K562 (cell line): ENCODE measurements at places on chromosomes 5 and 9. TPM values are rescaled to one million over a fixed set of nuclear protein-coding genes. Genes with fewer than 3 reads are reported as not detected.

DNA sequence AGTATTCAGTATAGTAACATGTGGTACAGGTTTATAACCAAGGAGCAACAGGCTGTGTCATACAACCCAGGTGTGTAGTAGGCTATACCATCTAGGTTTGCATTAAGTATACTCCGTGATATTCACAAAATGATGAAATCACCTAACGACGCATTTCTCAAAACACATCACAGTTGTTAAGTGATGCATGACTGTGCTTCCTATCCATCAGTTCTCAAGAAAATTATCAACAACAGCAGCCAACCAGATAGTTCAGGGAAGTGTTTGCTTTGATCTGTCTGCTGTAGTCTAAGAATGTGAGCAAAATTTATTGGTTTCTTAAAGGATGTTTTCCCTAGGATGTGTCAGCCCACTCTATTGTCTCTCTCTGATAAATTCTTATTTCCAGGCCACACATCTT is 7.4 kb downstream of the ZBTB26 start:
- H3K27ac ChIP-seq: no peak overlapping the region
- H3K36me3 ChIP-seq: peaks cover 22% of the 10 kb centered on the region; the same call in 1 of the 3 replicates
- no peak for DNase-seq
- no peak overlapping the region for H3K4me3 ChIP-seq
- H3K4me1 ChIP-seq: no peaks in the 10 kb centered on the region

GRCh38 chr9:110015759-110016158 is 192.2 kb downstream of the C9orf152 start:
- no peaks in the 10 kb centered on the region for H3K27me3 ChIP-seq
- H3K4me3 ChIP-seq: no peak overlapping the region
- H3K4me1 ChIP-seq: no peaks in the 10 kb centered on the region

GRCh38 chr9:94680621-94681020 is 41.3 kb upstream of the FBP1 start:
- H3K4me3 ChIP-seq: no peak overlapping the region
- peaks cover 33% of the 10 kb centered on the region for H3K27me3 ChIP-seq
- H3K4me1 ChIP-seq: no peaks in the 10 kb centered on the region
- no peak for DNase-seq
- H3K27ac ChIP-seq: no peak overlapping the region
- H3K36me3 ChIP-seq: no peaks in the 10 kb centered on the region

DNA sequence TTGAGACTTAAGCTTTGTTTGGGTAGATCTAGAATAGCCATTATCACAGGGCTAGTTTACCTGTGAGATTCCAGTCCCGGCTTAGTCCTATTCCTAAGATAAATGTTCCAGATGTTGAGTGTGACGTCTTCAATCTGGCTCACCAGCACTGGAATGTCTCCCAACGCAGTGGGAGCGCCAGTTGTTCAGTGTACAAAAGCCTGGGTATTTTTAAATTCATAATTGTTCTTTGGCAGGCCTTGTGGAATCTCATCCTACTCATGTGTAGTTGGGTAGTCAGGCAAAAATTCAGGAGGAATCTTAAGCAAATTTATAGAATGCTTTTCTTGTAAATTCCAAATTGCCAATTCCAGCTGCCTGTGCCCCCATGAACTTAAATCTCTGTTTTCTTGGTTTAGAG is 272.6 kb upstream of the KCNN2 start:
- H3K27ac ChIP-seq: no peak overlapping the region
- H3K36me3 ChIP-seq: no peaks in the 10 kb centered on the region
- no peaks in the 10 kb centered on the region for H3K4me1 ChIP-seq
- no peak for DNase-seq
- H3K4me3 ChIP-seq: no peak overlapping the region

Gene ESM1
- total RNA-seq: not detected in 2 replicates

DNA sequence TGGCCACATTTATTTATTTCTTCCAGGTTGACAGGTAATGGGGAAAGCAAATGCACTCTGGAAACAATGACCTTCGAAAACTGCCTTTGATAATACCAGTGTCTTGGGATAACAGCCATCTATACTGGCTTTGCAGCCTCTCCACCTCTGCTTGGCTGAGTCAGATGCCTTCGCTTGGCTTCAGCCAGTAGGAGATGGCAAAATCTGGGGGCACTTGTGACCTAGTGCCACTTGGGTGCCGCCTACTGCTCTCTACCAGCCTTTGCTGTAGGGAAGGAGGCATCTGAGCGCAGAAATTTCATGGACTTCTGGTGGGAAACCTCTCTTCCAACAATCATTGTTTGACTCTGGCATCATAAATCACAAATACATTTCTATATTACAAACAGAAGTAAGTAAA is 21.8 kb downstream of the FYB1 start:
- peaks cover 29% of the 10 kb centered on the region; the same call in 1 of the 2 replicates for H3K4me1 ChIP-seq
- H3K27ac ChIP-seq: peak overlapping the region; percentile 20; the same call in 2 of the 3 replicates
- H3K36me3 ChIP-seq: no peaks in the 10 kb centered on the region
- H3K27me3 ChIP-seq: no peaks in the 10 kb centered on the region

Gene OLFM1
- not detected in 2 replicates for total RNA-seq

- no peaks in the 10 kb centered on the region for H3K4me1 ChIP-seq
- DNase-seq: no peak
- H3K36me3 ChIP-seq: no peaks in the 10 kb centered on the region
- H3K27ac ChIP-seq: no peak overlapping the region
- H3K4me3 ChIP-seq: no peak overlapping the region
Observed at GRCh38 chr5:143955141-143955540, 143.2 kb downstream of the HMHB1 start.

- H3K36me3 ChIP-seq: peaks cover 3% of the 10 kb centered on the region; the same call in 1 of the 3 replicates
Observed at GRCh38 chr9:105608721-105609598, 51.0 kb downstream of the FKTN start.

Gene CDH9
- total RNA-seq: not detected in 2 replicates

GRCh38 chr9:91196103-91196950 is 165.4 kb downstream of the AUH start:
- no peaks in the 10 kb centered on the region for H3K27me3 ChIP-seq
- DNase-seq: no peak
- H3K36me3 ChIP-seq: peaks cover 2% of the 10 kb centered on the region; the same call in 1 of the 3 replicates
- H3K27ac ChIP-seq: peak overlapping the region; percentile 77
- H3K4me1 ChIP-seq: peaks cover 34% of the 10 kb centered on the region

Gene KIAA0825
- total RNA-seq: 0.16 and 0.18 TPM in 2 replicates

- H3K27ac ChIP-seq: no peak overlapping the region
- DNase-seq: no peak
- H3K4me1 ChIP-seq: no peaks in the 10 kb centered on the region
- H3K27me3 ChIP-seq: no peaks in the 10 kb centered on the region
- H3K36me3 ChIP-seq: peaks cover 18% of the 10 kb centered on the region; the same call in 1 of the 3 replicates
Observed at GRCh38 chr9:93674580-93675335, 98.4 kb downstream of the PHF2 start.

Gene PCDHB15
- 0.07 TPM in 1 of 2 replicates, not detected in the other for total RNA-seq

Gene CCDC112
- 5.6 and 6.2 TPM in 2 replicates for total RNA-seq

DNA sequence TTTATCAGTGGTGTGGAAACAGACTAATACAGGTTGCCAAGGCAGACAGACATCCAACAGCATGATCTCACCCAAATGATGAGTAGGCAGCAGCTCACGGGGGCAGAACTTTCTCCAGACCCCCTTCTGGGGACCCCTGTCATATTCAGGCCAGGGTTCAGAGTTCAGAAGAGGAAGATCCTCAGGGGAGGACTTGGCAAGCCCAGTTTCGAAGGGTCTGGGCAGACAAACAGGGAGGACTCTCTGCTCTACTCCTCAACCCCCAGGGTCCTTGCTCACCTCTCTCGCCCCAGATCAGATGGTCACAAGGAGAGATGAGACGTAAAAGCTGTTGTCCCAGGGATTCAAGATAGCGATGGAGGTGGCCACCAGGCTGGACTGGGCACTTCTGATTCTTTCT is 215.1 kb upstream of the MVB12B start:
- H3K36me3 ChIP-seq: no peaks in the 10 kb centered on the region
- no peaks in the 10 kb centered on the region for H3K4me1 ChIP-seq
- no peak overlapping the region for H3K4me3 ChIP-seq

Gene BTNL3
- total RNA-seq: not detected in 2 replicates

DNA sequence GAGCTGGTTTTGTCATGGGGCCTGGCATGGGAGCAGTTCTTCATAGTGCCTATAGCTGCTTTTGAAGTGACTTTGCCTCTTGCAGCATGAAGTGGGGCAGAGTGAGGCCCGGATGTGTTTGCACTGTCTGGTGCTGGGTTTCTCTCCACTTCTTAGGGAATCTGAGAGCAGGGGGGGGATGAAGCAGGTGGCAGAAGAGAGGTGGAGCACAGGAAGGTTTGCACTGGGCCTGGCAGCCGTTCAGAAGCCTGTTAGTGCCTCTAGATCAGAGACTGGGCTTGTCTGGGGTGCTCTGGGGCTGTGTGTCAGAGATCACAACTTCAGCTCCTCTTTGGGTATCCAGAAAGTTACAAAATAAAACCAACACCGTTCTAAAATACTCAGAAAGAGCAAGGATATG is 18.4 kb downstream of the USP20 start:
- H3K27me3 ChIP-seq: no peaks in the 10 kb centered on the region
- no peak overlapping the region for H3K4me3 ChIP-seq
- DNase-seq: no peak
- peaks cover 91% of the 10 kb centered on the region for H3K36me3 ChIP-seq
- H3K4me1 ChIP-seq: peaks cover 27% of the 10 kb centered on the region

- no peak overlapping the region for H3K27ac ChIP-seq
- peaks cover 27% of the 10 kb centered on the region; the same call in 2 of the 3 replicates for H3K36me3 ChIP-seq
- no peak overlapping the region for H3K4me3 ChIP-seq
- DNase-seq: no peak
- H3K4me1 ChIP-seq: no peaks in the 10 kb centered on the region
Observed at GRCh38 chr5:264338-264737, 7.1 kb upstream of the PDCD6 start.

- H3K4me3 ChIP-seq: no peak overlapping the region
- H3K36me3 ChIP-seq: no peaks in the 10 kb centered on the region
- DNase-seq: no peak
- peaks cover 35% of the 10 kb centered on the region for H3K4me1 ChIP-seq
- no peaks in the 10 kb centered on the region for H3K27me3 ChIP-seq
Observed at GRCh38 chr5:124630767-124631704, 115.4 kb downstream of the ZNF608 start.

Gene TMOD1
- total RNA-seq: 29.3 and 34.7 TPM in 2 replicates

GRCh38 chr5:134982230-134982629 is 14.5 kb downstream of the CATSPER3 start:
- DNase-seq: no peak
- H3K4me3 ChIP-seq: no peak overlapping the region
- no peak overlapping the region for H3K27ac ChIP-seq

DNA sequence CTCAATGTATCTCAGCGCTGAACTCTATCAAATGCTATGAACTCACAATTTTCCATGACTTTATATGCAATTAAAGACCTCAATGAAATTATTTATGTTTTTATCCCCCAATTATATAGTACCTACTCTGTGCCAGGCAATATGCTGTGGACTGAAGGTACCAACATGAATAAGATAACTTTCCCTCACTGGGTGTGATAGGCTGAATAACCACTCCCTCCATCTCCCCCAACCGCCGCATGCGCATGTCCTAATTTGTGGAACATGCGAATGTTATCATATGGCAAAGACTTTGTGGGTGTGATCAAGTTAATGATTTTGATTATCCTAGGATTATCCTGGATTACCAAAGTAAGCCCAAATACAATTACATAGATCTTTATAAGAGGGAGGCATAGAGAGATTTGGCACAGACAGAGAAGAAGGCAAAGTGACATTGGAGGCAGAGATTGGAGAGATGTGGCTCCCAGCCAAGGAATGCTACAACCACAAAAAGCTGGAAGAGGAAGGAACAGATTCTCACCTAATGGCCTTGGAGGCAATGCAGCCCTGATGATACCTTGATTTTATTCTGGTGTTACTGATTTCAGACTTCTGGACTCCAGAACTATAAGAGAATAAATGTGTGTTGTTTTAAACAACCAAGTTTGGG is 149.1 kb upstream of the VCAN start:
- H3K27me3 ChIP-seq: no peaks in the 10 kb centered on the region
- DNase-seq: no peak
- no peak overlapping the region for H3K27ac ChIP-seq

Gene OGN
- total RNA-seq: 0.07 and 0.16 TPM in 2 replicates

GRCh38 chr9:72480921-72481320 is 40.5 kb upstream of the TMC1 start:
- H3K27ac ChIP-seq: no peak overlapping the region
- DNase-seq: no peak
- H3K36me3 ChIP-seq: no peaks in the 10 kb centered on the region

- H3K4me1 ChIP-seq: no peaks in the 10 kb centered on the region
- no peak overlapping the region for H3K4me3 ChIP-seq
- H3K27me3 ChIP-seq: peaks cover 4% of the 10 kb centered on the region; the same call in 2 of the 3 replicates
- no peak overlapping the region for H3K27ac ChIP-seq
- DNase-seq: no peak
Observed at GRCh38 chr5:159088371-159088770, 11.3 kb downstream of the EBF1 start.
